ENCODE measurements at places on chromosomes 2 and 18.
A peak's percentile ranks its signal among the peaks of the same experiment; 100 is the strongest.

DNA sequence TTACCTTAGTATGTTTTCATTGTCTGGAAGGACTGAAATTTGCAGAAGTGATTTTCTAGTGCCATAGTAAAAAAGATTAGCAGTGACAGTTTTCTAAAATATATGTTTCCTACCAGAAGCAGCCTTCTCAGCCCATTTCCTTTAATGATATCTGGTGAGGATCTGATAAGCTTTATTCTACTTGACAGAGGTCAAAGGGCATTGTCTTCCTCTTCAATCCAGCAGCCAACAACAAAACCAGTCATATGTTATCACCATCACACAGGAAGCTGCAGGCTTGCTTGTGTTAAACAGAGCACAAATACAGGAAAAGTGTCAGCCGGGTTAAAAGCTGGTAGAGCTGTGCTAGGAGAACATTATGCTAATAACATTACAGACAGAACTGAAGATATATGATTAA is 35.6 kb upstream of the ZSWIM2 start:
- DNase-seq, result no peak

DNA sequence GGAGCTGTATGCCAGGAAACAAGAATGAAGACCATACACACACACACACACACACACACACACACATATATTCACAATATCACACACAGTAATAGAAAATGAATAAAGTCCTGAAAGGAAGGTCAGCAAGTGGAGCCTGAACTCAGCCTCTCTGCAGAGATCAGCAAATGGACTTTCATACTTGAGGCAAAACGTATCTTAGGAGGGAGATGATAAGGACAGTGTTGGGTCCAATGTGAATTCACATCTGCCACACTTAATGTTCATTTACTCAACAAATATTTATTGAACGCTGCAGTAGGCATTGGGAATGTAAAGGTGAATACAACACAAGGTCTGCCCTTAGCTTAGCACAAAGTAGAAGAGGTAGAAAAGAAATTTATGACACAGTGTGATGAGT is 2.7 kb upstream of the MTLN start:
- no peak for DNase-seq

DNA sequence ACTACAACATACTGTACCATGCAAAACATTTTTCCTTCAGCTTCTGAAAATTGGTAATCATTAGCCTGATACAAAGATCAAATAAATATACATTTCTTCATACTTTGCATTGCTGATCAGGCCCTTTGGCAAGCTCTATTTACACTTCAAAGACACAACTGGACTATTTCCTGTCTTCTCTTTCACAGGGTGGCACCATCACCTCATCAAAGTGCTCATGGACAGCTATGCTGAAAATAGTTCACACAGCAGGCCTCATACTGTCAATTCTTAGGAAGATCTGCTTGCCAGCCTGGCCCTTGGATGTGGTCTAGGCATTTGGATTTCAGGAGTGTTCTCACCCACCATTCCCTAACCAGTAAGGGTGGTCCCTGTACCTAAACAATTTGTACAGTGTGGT is 33.9 kb downstream of the FBXO15 start:
- DNase-seq, result no peak

- no peak for DNase-seq
These were observed 285.5 kb downstream of the MREG start for GRCh38 chr2:215727507-215728503.

DNA sequence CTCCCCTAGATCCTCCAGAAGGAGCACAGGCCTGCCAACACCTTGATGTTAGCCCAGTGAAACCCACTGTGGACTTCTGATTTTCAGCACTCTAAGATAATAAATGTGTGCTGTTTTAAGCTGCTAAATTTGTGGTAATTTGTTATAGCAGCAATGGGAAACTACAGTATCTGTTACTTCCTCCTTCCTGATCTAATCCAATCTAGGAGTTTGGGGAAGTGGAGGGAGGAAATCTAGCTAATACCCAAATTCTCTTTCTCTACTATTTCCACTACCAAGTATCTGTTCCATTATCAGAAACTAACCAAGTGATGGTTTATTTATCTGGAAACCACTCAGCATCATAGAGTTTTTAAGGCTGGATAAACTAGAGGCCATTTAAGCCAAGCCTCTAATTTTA is 64.9 kb downstream of the AFF3 start:
- DNase-seq, result no peak

DNA sequence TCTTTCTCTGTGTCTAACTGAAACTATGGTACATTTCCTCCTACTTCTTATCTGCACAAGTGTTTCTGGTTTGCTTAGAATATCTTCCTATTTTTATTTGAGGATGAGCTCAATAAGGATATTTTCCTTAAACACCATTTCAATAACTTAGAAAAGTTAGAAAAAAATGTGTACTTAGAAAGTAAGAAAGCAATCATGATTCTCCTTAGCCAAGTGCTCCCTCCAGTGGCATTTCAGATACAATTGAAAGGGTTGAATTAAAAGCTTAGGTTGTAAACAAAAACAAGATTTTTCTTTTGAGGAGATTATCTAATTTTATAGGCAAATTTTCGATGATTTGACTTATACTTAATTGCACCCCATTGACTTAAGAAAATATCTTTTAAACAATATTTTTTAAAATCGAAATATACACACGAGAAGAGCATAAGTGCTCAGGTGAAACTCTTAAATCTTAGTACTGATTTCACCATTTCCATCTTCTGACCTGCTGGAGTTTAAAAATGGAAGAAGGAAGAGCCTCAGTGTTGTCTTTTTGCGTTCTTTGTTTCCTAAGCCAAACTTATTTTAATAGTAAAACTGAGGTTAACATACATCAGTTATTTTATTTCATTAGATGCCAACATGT is 26.9 kb downstream of the C18orf63 start:
- DNase-seq, result peak; percentile 35

DNA sequence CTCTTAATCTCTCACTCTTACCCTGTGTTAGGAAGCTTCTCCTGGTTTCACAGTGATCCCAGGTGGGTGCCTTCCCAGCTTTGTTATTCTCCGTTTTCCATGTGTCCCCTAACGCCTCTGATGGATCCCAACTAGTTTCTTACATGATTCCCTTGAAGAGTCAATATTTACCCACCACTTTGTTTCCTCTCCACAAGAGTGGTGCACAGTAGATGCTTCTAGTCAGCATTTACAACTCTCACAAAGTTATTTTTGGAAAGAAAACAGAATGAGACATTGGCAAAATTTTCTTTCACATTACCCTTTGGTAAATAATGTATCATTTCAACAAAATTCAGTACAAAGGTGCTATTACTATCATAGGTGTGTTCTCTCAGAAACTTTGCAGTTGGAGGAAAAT is 1611.1 kb upstream of the ZEB2 start:
- no peak for DNase-seq

GRCh38 chr2:234172066-234172465 is 121.6 kb downstream of the SPP2 start:
- no peak for DNase-seq

DNA sequence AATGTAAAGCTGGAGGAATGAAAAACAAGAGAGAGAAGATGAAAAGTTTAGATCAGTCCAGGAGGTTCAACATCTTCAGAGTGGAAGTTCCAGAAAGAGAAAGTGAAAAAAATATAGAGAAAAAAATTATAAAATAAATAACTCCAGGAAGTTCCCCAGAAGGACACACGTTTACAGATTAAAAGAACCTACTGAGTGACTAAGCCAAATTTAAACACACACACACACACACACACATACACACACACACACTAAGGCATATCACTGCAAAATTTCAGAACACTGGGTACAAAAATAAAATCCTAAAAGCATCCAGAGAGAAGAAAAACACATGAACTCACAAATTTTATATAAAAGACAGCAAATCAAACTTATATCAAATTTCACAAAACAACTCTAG is 85.9 kb upstream of the PMAIP1 start:
- DNase-seq, result no peak

DNA sequence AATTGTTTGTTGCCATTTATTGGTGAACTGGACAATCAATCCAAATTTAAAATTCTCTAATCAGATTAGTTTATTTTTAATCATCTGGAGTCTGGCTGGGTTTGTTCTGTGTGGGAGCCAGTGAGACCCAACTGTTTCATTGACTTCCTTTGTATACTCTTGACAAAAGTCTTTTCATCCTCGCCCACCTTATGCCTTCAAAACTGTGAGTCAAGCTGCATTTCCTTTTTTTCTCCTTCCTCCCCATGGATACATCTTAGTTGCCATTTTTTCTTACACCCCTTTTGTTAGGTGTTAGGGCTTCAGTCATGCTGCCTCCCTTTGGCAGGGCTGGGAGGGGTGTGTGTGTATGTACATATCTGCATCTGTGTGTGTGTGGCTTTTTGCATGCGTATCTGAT is 117.6 kb downstream of the PRKCE start:
- DNase-seq, result no peak

DNA sequence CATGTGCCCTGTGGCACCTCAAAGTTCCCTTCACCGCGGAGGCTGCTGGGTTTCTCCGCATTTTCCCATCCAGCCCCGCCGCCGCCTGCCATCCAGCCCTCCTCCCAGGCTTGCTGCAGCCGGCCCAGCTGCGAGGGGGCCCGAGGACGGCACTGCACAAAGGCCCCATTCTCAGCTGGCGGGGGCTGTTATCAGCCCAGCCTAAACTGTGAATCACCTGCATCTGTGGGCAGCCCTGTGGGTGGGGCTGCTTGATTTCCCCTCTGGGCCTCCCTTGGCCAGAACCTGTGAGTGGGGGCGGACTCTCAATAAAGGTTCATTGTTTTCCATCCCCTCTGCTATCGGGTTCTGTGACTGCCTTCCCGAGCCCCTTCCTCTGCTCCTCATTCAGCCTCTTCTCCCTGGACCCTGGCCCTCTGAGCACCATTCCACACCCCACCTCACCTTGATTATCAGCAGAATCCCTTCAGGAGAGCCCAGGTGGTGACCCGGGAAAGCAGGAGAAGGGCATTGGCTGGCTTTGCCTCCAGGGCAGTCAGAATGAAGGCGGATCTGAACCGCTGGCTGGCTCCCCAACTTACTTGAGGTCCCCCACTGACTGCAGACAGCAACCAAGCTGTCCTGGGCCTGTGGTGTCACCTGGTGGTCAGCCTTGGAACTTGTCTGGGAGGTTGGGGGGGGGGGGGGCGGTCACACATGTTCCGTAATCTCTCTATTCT is 204.5 kb downstream of the ZFP36L2 start:
- no peak for DNase-seq

GRCh38 chr2:202700075-202700901 is 65.5 kb downstream of the FAM117B start:
- no peak for DNase-seq

- DNase-seq, result no peak
These were observed 15.6 kb upstream of the PSD4 start for GRCh38 chr2:113157897-113158753.

GRCh38 chr18:79631096-79631507 is 48.5 kb upstream of the CTDP1 start:
- no peak for DNase-seq

DNA sequence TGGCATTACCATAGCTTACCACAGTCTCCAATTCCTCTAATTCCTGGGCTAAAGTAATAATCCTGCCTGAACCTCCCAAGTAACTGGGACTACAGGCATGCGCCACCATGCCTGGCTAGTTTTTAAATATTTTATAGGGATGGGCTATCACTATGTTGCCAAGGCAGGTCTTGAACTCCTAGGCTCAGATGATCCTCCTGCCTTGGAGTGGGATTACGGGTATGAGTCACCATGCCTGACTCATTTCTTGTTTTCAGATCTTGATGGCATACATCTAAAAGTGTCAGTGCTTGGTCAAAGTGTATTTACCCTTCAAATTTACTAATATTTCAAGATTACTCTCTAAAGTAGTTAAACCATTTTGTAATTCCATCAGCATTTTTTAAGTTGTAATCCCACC is 9.4 kb upstream of the SOCS6 start:
- no peak for DNase-seq

GRCh38 chr2:170512266-170512665 is 202.9 kb upstream of the SP5 start:
- no peak for DNase-seq
